Muscle of leg (tissue), 16 donors: ENCODE measurements at places on chromosomes 3 and 15. TPM values are rescaled to one million over a fixed set of nuclear protein-coding genes. Genes with fewer than 3 reads are reported as not detected.

- no peak overlapping the region for H3K4me3 ChIP-seq
- H3K4me1 ChIP-seq: peaks cover 2% of the 10 kb centered on the region
- H3K27me3 ChIP-seq: no peaks in the 10 kb centered on the region
- no peak overlapping the region for H3K27ac ChIP-seq
These were observed 120.8 kb downstream of the RFTN1 start for GRCh38 chr3:16392717-16393116.

DNA sequence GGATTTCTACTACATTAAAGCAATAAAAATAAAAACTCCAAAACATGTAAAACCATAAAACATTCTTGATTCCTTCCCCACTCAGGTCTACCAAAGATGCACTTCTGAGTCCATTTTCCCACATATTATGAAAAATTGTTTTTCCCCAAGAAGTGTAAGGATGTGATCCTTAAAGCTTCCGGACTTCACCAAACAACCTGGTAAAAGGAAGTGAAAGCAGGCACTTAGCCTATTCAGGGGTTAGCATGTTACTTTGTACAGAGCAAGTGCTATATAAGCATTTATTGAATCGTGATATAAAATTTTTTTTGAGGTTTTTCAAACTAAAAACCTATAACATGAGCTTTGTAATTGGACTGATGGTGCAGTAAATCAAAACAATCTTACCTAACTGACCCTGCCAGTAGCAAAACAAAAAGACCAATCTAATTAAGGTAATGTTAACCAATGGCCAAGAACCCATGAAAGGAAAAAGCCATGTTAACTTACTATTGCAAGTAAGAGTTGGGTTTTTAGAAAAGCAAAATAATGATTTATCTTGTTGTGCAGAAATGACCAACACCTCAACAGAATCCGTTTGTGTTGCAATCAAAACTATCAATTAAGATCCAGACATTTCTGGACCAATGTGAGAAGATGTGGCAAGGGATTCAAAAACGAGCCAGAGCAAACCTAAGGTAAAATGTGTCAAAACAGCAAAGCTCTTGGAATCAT, 1.8 kb downstream of the SETD2 start:
- peak; percentile 16 for DNase-seq
- no peaks in the 10 kb centered on the region for H3K36me3 ChIP-seq
- H3K27ac ChIP-seq: peak overlapping the region; percentile 92
- H3K4me1 ChIP-seq: peaks cover 14% of the 10 kb centered on the region

The SLC9A9 gene
- polyA plus RNA-seq: 10.5 TPM

- H3K4me1 ChIP-seq: peaks cover 5% of the 10 kb centered on the region
- no peaks in the 10 kb centered on the region for H3K27me3 ChIP-seq
- no peak overlapping the region for H3K27ac ChIP-seq
- H3K4me3 ChIP-seq: no peak overlapping the region
- peaks cover 8% of the 10 kb centered on the region for H3K36me3 ChIP-seq
- peak; percentile 20 for DNase-seq
These were observed 6.7 kb downstream of the ZDHHC3 start for GRCh38 chr3:44969154-44969827.

- no peak overlapping the region for H3K4me3 ChIP-seq
- H3K27me3 ChIP-seq: no peaks in the 10 kb centered on the region
- H3K4me1 ChIP-seq: no peaks in the 10 kb centered on the region
- no peaks in the 10 kb centered on the region for H3K36me3 ChIP-seq
These were observed 594.1 kb downstream of the FGF12 start for GRCh38 chr3:192133271-192133670.

The GREM1 gene
- 3.8 TPM for polyA plus RNA-seq

- H3K4me3 ChIP-seq: no peak overlapping the region
- H3K36me3 ChIP-seq: no peaks in the 10 kb centered on the region
- H3K27ac ChIP-seq: peak overlapping the region; percentile 73
- H3K4me1 ChIP-seq: peaks cover 32% of the 10 kb centered on the region
- H3K27me3 ChIP-seq: no peaks in the 10 kb centered on the region
These were observed 5.9 kb downstream of the FLNB start for GRCh38 chr3:58013973-58014649.

The FHIT gene
- 5.0 TPM for polyA plus RNA-seq

GRCh38 chr15:99426431-99427105, 139.2 kb upstream of the MEF2A start:
- no peaks in the 10 kb centered on the region for H3K36me3 ChIP-seq
- H3K4me1 ChIP-seq: peaks cover 24% of the 10 kb centered on the region
- no peak overlapping the region for H3K4me3 ChIP-seq
- no peak overlapping the region for H3K27ac ChIP-seq
- no peak for DNase-seq
- peaks cover 2% of the 10 kb centered on the region for H3K27me3 ChIP-seq

The CLEC3B gene
- 92.6 TPM for polyA plus RNA-seq
